Fibroblast of skin of left biceps (primary cell): ENCODE measurements at places on chromosomes 13 and 19.

- no peak for DNase-seq
These were observed 185.4 kb downstream of the COL4A1 start for GRCh38 chr13:110121422-110122083.

GRCh38 chr13:59230484-59231264 lies 933.1 kb downstream of the DIAPH3 start:
- DNase-seq = no peak

GRCh38 chr19:40251244-40251643 lies 24.8 kb upstream of the CCNP start:
- no peak for DNase-seq

- no peak for DNase-seq
These were observed 9.3 kb upstream of the MARCHF2 start for GRCh38 chr19:8403820-8404109.

DNA sequence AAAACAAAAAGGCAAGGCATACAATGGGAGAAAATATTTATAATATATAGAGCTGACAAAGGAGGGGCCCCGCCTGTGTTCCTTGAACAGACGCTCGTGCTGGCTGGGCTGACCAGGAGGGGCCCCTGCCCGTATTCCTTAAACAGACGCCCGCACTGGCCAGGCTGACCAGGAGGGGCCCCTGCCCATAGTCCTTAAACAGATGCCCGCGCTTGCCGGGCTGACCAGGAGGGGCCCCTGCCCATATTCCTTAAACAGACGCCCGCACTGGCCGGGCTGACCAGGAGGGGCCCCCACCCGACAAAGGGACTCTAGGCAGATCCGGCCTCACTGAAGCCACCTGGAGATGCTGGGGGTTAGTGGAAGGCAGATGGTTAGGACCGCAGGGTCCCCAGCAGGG lies 9.3 kb downstream of the ADPRHL1 start:
- DNase-seq = no peak

DNA sequence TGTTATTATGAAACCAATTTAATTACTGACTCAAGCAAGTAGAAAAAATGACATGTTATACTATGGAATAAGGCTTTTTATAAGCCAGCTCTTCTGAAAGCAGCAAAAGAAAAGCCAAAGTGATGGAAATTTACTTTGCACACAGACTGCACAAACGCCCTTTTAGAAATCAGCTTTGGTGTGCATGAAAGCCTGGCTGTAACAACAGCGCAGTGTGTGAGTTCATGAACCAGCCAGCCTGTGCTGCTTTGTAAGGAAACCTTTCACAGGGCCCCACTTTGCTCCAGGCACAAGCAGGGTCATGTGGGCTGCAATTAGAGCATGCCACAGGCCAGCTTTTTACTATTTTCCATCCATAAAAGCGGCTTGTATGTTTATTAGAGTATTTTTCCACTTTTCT lies 13.6 kb upstream of the IFT88 start:
- no peak for DNase-seq
